GM03348 (cell line): ENCODE measurements at places on chromosomes 1 and 21.

- no peak for DNase-seq
Observed at GRCh38 chr1:114745291-114745690, 12.5 kb downstream of the CSDE1 start.

- DNase-seq: peak; percentile 88
Observed at GRCh38 chr1:33228935-33229487, 27.3 kb upstream of the ZNF362 start.

GRCh38 chr21:46600305-46600704 lies 4.6 kb downstream of the S100B start:
- DNase-seq: no peak

DNA sequence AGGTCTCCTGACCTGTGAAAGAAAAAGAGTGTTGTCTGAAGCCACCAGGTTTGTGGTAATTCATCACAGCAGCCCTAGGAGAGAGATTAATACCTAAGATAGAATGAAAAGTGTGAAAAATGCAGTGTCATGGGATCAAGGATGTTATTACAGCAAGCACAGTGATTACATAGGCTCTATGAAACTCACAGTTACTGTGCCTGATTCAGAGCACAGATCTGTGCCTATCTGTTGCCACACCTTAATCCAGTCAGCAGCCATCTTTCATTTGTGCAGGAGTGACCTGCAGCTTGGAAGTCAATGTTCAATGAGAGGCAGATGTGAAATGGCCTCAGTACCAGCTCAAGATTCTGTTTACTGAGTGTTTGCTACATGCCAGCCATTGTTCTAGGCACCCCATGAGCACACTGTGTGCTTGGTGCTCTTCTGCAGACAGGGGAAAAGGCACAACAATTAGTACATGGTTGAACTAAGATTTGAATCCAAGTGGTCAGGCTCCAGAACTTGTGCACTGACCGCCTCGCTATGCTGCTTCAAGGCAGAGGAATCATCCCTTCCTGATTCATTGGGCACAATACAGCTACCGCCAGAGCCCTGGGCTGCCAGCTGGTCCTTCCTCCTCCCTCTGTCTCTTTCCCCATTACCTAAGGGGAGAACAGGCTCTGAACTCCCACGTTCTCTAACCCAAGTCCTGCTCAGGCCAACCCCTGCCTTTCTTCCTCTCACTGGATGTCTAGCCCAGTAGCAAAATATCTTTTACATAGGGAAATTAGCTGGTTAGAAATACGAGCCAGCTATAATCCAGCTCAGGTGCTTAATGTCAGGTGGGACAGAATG lies 56.3 kb upstream of the NEK2 start:
- no peak for DNase-seq

DNA sequence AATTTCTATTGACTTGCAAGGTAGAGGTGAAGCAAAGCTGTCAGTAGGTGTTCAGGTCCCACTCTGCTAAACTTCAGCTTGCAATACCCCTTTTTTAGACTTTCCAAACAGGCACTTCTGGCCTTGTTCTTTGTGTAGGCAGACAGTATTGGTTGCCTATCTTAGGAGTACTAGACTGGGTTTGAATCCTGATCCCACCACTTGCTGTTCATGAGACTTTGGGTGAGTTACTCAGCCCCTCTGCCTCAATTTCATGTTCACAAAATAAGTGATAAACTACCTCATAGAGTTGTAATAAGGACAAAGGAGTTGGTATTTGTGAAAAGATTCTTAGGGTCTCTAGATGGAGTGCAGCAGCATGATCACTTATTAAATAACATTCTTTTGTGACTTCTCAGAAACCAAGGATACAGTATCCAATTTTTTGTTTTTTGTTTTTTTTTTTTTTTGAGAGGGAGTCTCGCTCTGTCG lies 5.2 kb downstream of the RCC1 start:
- no peak for DNase-seq

GRCh38 chr1:247448107-247448791 lies 9.7 kb downstream of the OR2B11 start:
- peak; percentile 78 for DNase-seq

- no peak for DNase-seq
Observed at GRCh38 chr1:41010345-41010744, 11.2 kb downstream of the SLFNL1 start.

DNA sequence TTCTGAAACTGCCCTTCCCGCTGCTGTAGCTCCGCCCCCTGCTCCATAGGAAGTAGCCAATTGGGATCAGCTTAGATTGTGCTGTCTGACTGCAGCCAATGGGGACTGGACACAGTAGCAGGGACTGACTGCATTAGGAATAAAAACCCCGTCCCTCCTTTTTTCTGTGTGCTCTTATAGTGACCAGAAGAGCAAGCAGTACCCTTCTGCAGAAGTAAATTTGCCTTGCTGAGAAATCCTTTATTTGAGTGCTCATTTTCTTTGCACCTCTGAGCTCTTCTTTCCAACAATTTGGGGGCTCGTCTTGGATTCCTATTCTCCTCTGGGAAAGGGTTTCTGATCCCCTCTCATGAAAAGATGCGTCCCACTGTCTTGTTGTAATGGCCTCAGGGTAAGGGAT lies 16.2 kb downstream of the OR2L13 start:
- DNase-seq: no peak

- DNase-seq: no peak
Observed at GRCh38 chr21:22201126-22201525, 1202.9 kb downstream of the NCAM2 start.

- DNase-seq: no peak
Observed at GRCh38 chr21:44889625-44890337, 16.3 kb upstream of the PTTG1IP start.

GRCh38 chr1:17770983-17771382 lies 15.8 kb downstream of the ACTL8 start:
- no peak for DNase-seq

- DNase-seq: no peak
Observed at GRCh38 chr1:248918131-248918530, 12.1 kb downstream of the PGBD2 start.

GRCh38 chr1:18973446-18973955 lies 17.0 kb upstream of the IFFO2 start:
- DNase-seq: no peak

- no peak for DNase-seq
Observed at GRCh38 chr1:144101397-144102045, 129.7 kb upstream of the FAM72C start.

GRCh38 chr1:245645406-245645805 lies 490.6 kb downstream of the KIF26B start:
- DNase-seq: no peak

GRCh38 chr1:74650561-74650960 lies 23.0 kb downstream of the ERICH3 start:
- no peak for DNase-seq

DNA sequence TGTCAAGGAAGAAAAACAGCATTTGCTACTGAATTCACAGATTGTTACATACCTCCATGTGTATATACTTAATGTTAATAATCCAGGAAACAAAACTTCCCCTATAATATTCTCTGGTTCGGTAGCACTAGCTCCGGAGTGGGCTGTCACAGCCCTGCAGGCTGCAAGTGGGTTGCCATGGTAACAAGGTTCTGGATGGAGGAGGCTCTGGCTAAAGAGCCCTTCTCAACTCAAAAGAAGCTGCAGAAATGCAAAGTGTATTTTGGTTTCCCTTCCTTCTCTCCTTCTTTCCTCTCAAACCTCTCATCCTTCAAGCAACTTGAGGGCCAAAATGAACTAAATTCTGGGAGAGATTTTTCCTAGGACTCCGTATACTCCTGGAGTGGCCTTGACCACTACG lies 45.2 kb downstream of the ASTN1 start:
- no peak for DNase-seq

GRCh38 chr1:27832762-27833161 lies 2.2 kb downstream of the PPP1R8 start:
- peak; percentile 62 for DNase-seq

DNA sequence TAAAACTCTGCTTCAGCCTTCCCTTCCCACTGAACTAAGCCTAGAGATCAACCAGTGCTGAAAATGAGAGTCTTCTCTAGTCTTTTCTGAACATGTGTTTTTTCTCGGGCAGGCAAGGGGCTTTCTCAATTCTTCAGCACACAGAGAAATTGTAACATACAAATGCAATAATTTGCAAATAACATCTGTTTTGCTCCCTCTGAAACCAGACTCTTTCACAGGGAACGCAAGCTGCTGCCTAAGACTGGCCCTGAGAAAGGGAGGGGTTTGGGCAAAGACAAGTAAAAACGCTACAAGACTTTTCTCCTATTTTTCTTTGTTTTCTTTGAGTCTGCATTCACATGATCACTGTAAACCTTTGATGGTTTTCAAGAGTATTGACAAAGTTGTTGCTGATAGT lies 39.6 kb upstream of the VN1R5 start:
- no peak for DNase-seq

DNA sequence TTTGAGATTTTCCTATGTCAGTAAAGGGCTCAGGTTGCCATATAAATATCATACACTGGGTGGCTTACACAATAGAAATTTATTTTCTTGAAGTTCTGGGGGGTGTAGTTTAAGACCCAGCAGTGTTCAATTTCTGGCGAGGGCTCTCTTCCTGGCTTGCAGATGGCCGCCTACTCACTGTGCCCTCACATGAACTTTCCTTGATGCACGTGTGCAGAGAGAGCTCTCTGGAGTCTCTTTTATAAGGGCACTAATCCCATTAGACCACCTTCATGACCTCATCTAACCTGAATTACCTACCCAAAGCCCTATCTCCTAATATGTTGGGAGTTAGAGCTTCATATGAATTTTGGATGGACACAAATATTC lies 21.1 kb downstream of the TMEM51 start:
- no peak for DNase-seq

DNA sequence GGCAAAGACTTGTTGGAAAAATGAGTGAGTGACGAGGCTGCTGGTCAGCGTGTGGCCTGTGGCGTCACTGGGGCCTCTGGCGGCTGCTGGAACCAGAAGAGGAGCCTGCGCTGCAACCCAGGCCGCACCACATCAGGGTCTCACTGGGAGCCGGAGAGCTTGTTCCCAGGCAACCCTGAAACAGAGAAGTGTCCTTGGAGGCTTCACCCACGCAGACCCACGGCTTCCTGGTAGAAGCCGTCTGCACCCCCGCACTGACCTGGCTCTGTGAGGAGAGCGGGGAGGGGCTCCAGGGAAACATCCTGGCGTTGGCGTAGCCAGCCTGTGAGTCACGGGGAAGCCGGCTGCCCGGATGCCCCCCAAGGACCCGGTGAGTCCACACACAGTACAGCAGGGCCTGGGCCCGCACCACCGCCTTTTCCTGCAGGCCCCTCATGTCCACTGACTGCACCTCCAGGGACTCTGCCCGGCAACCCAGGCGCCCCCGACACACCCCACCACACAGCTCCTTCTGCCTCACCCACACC lies 57.4 kb downstream of the COL6A1 start:
- peak; percentile 65 for DNase-seq

GRCh38 chr1:21651214-21652042 lies 17.7 kb downstream of the RAP1GAP start:
- DNase-seq: peak; percentile 46

DNA sequence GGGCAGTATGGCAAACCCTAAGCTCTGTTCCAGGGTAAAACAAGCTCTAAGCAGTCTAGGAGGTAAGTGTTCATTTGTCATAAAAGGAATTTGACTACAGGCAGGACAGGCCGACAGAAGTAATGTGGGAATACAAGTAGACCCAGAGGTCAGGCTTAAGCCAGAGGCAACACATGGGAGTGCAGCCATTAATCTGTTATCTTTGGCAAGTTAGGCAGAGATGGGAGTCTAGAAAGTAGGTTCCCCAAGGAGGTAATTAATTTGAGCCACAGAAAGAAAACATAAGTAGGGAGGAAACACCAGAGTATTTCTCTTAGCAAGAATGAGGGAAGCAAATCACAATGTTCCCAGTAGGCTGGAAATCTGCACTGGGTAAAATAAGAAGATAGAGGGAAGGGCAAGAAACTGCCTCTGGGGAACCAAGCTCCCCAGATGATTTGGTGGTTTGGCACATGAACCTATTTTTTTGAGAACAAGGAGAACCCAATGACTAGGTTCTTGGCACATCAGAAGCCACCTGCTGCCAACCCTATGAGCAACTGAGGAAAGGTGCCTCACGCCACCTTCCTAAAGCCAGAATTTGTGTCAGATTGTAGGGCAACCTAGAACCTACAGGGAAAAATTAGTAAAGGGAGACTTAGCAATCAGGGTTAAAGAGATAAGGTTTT lies 636.4 kb upstream of the PLXNA2 start:
- DNase-seq: no peak

DNA sequence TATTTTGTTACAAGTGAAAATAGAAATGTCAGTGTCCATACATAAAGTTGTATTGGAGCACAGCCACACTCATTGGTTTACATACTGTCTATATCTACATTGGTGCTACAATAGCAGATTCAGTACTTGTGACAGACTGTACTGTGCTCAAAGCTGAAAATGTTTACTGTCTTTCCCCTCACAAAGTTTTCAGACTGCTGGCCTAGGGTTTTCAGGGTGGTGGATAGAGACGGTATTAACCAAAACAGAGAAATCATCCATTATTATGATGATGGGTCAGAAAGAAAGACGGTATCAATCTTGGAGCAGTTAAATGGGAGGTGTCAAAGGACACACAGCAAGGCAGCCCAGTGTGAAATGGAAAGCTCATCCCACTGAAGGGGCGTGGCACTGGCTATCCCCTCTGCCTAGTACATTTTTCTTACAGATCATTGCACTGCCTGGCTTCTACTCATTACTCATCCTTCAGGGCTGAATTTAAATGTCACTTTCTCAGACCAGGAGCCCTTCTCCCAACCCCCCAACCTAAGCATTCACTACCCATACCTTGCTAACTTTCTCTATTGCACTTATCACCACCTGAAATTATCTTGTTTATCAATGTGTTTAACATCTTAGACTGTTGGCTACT lies 10.2 kb downstream of the JAK1 start:
- DNase-seq: peak; percentile 72

GRCh38 chr1:11735854-11736745 lies at the start of gene AGTRAP:
Gene AGTRAP, plus strand, starts transcription at chr1:11736136. Its CDS starts 73 bp downstream, at chr1:11736209.
- DNase-seq: peak; percentile 96

DNA sequence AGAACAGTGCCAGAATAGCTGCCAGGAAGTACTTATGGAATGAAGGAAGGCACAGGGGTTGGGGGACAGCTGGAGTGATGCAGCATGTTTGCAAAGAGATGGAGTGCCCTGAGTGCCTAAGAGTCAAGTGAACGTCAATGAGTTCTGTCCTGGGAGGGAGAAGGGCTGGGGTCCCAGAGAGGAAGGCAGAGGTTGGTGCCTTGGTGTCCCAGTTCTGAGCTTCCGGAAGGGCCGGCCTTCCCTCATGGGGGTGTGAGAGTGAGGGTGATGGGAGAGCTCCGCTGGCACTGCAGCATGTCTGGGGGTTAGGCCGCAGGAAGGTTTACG lies 17.6 kb downstream of the NES start:
- no peak for DNase-seq

DNA sequence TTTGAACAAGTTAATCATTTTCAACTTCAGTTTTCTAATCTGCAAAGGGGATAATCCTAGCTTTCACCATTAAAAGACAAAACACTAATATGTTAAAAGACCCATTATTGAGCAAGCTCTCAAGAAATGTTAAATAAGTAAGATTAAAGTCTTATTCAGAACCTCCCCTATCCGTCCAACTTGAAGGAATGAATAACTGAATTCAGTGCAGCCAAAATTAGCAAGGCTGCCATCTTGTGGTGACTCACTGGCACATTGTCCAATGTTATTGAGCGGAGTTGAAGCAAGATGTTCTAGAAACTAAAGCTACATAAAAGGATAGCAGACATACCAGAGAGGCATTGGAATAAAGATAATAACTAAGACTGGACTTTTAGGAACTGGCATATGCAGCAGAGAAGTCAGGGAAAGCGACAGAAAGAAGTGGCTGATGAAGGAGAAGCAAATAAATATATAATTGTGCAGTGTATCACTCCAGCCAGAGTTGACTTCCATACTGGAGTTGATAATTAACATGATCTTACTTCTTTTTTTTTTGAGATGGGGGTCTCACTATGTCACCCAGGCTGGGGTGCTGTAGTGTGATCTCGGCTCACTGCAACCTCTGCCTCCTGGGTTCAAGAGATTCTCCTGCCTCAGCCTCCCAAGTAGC lies 8.2 kb upstream of the CAP1 start:
- DNase-seq: peak; percentile 74
